ENCODE measurements at places on chromosomes 2 and 18.

- DNase-seq: no peak
Measured at GRCh38 chr18:2312440-2312839, 258.9 kb downstream of the METTL4 start.

- DNase-seq: peak; percentile 57
Measured at GRCh38 chr2:212145121-212145520, 393.5 kb downstream of the ERBB4 start.

GRCh38 chr2:159326569-159327255 lies 40.2 kb upstream of the WDSUB1 start:
- DNase-seq: no peak

DNA sequence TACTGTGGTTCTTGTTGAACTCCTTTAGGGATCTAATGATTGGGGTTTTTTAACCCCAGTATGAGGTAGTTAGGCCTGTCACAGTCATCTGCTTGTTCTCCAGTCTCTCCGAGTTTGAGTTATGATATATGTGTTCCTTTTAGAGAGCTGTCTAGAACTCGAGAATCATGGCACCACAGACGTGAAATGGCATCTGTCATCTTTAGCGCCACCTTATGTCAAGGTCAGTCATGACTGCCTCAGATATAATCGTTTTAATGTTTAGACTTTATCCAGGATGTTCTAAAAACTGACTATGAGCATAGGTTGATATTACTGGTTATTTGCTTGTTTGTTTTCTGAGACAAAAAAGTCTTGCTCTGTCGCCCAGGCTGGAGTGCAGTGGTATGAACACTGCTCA lies 112.2 kb downstream of the CEP192 start:
- DNase-seq: peak; percentile 30

GRCh38 chr2:25955869-25956535 lies 26.3 kb downstream of the KIF3C start:
- peak; percentile 14 for DNase-seq

DNA sequence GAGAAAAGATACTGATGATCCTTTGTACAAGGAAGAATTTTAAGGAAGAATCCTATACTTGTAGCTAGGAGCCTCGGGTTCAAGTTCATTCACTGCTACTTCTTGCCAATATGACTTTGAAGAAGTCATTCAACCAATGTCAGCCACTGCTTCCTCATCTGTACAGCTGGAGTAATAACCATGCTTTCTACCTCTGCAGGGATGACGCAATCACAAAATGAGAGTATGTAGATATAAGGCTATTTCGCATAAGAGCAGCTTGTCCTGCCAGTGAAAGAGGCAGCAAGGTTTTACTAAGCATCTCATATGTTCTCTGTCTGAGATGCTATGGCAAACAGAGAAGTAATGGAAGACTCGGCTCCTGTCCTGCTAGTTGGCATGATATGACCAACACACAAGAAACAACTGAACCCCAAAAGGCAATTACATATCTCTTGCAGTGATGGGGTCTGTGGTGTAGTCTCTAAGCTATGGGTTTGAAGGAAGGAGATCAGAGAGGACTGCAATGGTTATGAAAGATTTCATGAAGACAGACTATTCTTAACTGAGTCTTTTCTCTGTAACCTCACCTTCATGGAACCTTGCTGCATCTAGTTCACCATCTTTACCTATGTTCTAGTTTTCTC lies 9.2 kb downstream of the AAK1 start:
- DNase-seq: no peak

GRCh38 chr2:224223851-224224555 lies 177.9 kb downstream of the FAM124B start:
- no peak for DNase-seq

DNA sequence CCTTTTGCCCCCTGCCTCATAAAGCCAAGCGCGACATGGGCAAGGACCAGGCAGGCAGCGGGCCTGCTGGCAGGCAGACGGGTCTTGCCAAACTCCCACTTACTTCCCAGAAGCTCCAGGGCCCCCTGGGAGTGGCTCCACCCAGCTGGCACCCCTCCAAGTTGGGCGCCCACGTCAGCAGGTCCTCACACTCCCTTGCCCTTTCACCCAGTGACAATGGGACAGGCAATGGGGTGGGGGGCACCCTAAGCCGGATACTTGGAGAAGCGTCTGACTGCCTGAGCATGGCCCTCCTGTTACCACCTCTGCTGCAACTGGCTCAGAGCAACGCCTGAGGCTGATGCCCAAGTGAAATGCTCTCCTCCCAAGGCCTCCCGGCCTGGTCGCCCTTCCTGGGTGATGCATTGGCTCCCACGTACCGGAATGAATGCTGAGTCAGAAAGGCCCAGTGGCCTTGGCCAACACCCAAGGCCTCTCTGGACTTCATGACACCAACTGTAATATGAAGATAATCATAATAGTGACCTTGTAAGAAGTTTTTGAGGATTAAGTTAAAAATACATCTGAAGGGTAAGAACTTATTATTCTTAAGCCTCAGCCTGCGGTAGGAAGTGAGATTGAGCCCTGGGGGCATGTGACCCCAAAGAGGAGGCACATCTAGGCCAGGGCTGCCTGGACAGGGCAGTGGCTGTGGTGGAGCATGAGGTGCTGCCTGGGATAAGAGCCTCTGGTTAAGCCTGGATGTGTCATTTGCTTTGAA lies 31.6 kb downstream of the KCNK3 start:
- DNase-seq: peak; percentile 89

DNA sequence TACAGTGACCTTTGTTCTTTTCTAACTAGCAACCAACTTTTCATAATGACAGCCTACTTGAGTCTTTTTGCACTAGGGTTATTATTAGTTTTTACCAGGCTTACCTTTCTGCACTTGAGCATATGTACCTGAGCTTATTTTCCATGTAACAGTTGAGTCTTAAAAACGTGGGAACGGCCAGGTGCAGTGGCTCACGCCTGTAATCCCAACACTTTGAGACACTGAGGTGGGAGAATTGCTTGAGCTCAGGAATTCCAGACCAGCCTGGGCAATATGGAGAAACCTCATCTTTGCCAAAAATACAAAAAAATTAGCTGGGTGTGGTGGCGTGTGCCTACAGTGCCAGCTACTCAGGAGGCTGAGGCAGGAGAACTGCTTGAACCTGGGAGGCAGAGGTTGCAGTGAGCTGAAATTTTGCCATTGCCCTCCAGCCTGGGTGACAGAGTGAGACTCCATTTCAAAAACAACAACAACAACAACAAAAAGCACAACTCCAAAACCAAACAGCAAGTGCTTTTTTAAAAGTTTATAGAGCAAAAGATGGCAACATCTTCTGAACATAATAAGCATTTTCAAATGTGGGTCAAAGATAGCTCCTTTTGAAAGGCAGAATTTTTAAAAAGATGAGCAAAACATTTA lies 57.1 kb upstream of the CD28 start:
- no peak for DNase-seq

DNA sequence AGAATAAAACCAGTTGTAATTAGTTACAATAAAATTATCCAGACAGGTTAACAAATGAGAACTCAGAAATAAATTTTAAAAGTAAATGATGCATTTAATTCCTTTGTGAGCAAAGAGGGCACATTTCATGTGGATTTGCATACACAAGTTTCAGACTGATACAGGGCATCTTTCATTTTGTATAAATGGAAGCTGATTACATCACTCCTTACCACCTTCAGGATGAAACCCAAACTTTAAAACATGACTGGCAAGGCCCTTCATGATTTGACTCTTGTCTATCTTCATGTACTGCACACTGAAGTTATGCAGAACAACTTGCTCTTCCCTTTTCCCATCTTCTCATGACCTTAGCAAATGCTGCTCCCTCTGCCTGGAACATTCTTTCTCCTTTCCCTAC lies 26.9 kb downstream of the EFEMP1 start:
- no peak for DNase-seq

GRCh38 chr2:223537115-223537514 lies 65.0 kb downstream of the SCG2 start:
- DNase-seq: no peak

- no peak for DNase-seq
Measured at GRCh38 chr18:4391859-4392258, 63.2 kb downstream of the DLGAP1 start.

DNA sequence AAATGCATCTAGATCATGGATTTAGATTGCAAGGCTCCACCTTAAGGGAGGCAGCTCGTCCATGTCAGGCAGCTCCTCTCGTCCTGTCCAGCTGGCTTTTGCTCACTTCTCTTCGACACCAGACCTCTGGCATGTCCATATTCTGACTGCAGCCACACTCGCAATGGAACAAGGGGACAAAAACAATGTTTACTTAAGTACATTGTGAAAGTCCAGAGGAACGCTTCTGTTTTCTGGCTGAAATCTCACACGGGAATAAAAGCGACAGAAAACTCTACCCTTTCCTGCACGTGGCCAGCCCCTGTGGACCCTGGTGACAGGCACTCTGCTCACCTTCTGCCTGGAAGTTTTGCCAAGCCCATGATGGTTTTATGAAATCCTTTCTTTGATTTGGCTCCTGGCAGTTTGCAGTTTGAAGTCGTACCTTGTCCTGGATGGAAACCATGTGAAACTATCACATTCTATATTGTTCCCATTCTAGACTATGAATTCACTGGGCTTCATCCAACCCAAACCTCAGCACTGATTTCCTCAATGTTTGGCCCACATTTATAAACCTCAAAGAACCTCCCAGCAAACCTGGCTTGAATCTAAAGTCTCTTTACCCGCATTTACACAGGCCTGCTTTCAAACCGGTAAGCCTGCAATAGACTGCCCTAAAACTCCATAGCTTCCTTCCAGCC lies 134.3 kb upstream of the PIEZO2 start:
- no peak for DNase-seq

DNA sequence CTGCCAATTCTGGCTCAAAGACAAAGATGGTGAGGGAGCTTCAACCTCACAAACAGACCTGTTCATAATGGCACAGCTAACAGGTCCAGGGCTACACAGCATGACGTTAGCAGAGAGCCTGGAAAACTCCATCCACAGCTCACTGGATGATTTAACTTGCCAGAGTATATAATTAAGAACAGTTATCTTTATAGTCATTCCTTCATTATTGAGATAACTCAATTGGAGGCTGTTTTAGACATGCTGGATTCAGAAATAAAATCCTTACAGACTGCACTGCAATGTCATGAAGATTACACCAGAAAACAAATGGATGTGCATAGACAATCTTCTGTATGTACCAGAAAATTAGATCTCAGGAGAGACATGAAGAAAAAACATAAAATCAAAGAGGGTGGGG lies 55.1 kb upstream of the LYPD1 start:
- no peak for DNase-seq

GRCh38 chr2:11998218-11998617 lies 251.8 kb downstream of the LPIN1 start:
- peak; percentile 81 for DNase-seq

GRCh38 chr2:85394976-85395375 lies 15.2 kb downstream of the CAPG start:
- no peak for DNase-seq

GRCh38 chr2:168030862-168031624 lies 216.4 kb downstream of the STK39 start:
- peak; percentile 52 for DNase-seq

- no peak for DNase-seq
Measured at GRCh38 chr2:200049086-200049485, 93.7 kb downstream of the MAIP1 start.

- DNase-seq: no peak
Measured at GRCh38 chr2:174692256-174692919, 71.9 kb downstream of the CHRNA1 start.

DNA sequence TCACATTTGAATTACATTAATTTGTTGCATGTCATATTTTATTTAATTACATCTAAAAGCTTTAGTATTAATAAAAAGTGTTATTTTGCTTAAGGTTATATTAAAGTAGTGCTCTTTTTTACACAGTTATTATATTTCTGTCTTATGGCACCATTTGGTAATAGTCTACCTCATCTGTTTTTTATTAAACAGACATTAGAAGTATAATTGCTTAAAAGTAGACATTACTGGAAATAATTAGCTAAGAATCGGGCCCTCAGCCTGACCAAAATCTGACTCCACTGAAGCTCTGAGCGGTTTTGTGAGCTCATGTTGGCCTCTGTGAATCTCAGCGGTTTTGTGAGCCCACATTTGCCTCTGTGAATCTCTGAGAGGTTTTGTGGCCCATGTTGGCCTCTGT lies 102.5 kb upstream of the SNTG2 start:
- no peak for DNase-seq

DNA sequence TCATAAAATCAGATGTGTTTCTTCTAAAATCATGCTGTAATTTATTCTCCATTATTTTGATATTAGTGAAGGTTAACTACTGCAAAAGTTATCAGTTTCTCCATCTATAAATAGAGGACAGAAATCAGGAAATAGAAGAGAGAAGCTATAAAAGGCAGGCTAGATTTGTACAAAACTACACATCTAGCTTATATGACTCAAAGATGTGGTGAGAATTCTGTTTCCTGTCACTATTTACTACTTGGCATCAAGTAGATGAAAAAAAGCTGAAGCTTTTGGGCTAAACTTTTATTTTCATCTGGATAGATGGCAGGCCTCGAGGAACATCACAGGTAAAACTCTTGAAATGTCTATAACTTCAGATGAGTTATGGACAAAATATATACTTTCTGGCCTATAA lies 49.8 kb upstream of the NAB1 start:
- peak; percentile 60 for DNase-seq

DNA sequence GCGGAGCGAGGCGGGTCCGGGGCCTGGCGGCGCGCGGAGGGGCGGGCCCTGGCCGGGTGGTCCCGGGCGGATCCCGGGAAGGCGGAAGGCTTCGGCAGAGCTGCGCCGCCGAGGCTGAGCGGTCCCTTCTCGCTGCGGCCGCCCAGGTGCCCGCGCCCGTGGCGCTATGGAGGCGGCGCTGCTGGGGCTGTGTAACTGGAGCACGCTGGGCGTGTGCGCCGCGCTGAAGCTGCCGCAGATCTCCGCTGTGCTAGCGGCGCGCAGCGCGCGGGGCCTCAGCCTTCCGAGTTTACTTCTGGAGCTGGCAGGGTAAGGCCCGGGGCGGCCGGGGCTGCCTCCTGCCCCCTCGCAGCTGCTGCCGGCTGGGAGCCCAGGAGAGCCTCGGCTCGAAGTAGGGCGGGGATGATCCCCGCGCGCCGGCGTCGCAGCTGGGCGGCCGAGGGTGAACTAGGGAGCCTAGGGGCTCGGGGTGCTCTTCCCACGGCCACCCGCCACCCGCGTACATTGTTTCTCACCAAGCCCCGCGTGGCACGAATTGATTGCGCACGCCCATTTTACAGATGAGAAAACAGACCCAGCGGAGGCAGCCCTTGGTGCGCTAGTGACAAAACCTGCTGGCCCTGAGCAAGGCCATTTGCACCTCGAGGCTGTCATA lies at the start of gene SLC66A3:
Gene SLC66A3 (plus strand): TSS at position 87 of the 655 bp plus-strand sequence. CDS start 80 bp downstream, at position 167.
- DNase-seq: peak; percentile 78

GRCh38 chr18:29012364-29012763 lies 835.4 kb upstream of the CDH2 start:
- no peak for DNase-seq

DNA sequence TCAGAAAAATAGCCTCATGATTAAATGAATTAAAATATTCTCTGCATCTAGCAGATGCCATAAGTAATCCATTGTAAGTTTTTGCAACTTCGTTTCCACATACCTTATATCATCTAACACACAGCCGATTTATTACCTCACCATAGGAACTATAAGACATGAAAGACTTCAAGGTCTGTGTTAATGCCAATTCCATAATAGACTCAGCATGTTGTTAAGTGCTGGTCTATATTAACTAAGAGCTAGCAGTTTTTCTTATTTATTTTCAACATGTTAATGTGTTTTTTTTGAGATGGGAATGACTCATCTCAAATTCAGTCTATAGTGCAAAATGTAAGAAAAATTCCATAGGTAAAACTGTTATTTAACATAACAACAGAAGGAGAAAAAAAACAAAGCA lies 243.9 kb upstream of the GULP1 start:
- no peak for DNase-seq
